ENCODE measurements at places on chromosomes 5 and 9. TPM values are rescaled to one million over a fixed set of nuclear protein-coding genes. Genes with fewer than 3 reads are reported as not detected.

Gene AMBP
- total RNA-seq, result not detected

Gene NMUR2
- total RNA-seq, result not detected

GRCh38 chr5:158435161-158435616 lies 576.2 kb upstream of the CLINT1 start:
- H3K27ac ChIP-seq, result no peak overlapping the region
- H3K4me1 ChIP-seq, result no peaks in the 10 kb centered on the region
- no peak for DNase-seq
- H3K4me3 ChIP-seq, result no peak overlapping the region

- H3K27ac ChIP-seq, result no peak overlapping the region
- H3K27me3 ChIP-seq, result no peaks in the 10 kb centered on the region
- no peaks in the 10 kb centered on the region for H3K4me1 ChIP-seq
- H3K36me3 ChIP-seq, result no peaks in the 10 kb centered on the region
- H3K4me3 ChIP-seq, result no peak overlapping the region
These were observed 103.6 kb upstream of the SHB start for GRCh38 chr9:38172586-38172985.

DNA sequence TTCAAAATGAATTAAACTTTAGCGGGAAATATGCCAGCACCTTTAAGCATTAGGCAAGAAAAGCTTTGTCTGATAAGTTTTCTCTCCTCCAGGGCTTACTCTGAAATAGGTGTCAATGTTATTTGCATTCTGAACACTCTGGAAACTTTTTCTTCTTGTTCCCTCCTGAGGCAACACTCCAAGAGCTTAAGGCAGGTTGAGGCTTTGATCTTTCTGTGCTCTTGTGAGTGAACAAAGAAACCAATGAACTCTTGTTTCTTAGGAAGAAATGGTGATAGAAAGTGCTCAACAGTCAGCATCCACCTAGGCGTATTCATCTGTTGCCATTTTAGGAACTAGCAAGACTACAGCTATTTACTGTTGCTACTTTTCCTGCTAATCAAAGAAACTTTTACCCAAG lies 259.8 kb downstream of the NFIB start:
- no peak overlapping the region for H3K27ac ChIP-seq
- H3K36me3 ChIP-seq, result no peaks in the 10 kb centered on the region
- peaks cover 9% of the 10 kb centered on the region for H3K4me1 ChIP-seq
- H3K27me3 ChIP-seq, result no peaks in the 10 kb centered on the region
